Endothelial cell of umbilical vein (primary cell): ENCODE measurements at places on chromosomes 7 and 10. TPM values are rescaled to one million over a fixed set of nuclear protein-coding genes. Genes with fewer than 3 reads are reported as not detected.

Gene GBF1
- 20.3 and 26.0 TPM in 2 replicates for polyA plus RNA-seq

Gene NCF1
- polyA plus RNA-seq = 0.08 TPM in 1 of 2 replicates, not detected in the other

- DNase-seq = no peak
These were observed 9.5 kb upstream of the TCERG1L start for GRCh38 chr10:131320860-131321604.

DNA sequence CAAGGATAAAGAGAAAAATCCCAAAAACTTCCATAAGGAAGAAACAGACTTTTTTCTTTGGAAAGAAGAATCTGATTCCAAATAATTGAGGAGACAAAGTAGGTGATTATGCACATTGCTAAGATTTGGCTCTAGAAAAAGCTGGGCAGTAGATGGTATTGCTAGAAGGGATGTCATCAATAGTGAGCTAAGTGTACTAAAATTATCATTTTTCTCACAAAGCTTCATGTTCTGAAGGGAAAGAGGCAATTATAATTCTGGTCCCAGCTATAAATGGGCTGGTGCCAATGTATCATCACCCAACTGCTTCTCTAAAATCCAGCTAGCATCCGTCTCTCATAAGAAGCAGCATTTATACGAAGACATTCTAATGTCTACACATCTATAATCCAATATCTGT is 23.9 kb downstream of the STEAP1 start:
- DNase-seq = no peak

Gene LIPM
- not detected in 2 replicates for polyA plus RNA-seq

DNA sequence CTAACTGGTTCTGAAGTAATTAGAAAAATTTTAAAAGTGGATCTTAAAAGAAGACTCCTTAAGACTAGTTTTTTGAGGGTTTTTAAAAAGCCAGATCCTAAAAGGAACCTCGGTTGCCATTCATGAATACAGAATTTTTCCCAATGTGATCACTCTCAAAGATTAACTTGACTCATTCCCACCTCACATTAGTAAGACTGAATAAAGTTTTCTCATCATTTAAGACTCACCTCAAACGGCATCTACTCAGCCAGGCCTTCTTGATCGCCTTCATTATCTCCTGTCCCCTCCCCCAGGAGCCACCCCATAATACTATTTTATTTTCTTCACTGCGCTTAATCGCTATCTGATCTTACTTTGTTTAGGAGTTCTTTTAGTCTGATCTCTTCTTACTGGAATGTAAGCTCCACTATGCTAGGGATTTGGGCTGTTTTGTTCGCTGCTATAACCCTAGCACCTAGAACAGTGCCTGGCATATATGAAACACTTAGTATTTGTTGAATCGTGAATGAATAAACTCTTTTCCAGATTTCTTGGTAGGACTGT is 55.9 kb upstream of the PCGF5 start:
- no peak for DNase-seq

GRCh38 chr7:133233142-133233541 is 19.7 kb upstream of the EXOC4 start:
- no peak for DNase-seq

Gene ZWINT
- polyA plus RNA-seq = 35.4 and 42.8 TPM in 2 replicates

DNA sequence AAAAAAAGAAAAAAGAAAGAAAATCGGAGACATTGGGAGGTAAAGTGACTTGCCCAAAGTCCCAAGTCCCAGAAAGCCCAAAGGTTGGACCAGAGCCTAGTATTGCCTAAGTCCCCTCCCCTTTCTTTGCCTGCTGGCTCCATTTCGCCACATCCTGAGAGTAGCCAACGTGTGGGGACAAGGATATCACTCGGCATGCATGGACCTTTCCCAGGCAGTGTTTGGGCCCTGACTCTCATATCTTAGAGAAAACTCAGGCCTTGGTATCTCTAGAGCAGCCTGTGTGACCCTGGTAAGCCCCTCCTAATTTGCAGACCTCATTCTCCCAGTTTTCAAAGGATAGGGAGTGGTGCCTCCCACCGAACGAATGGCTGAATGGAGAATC is 294.2 kb upstream of the ZMIZ1 start:
- DNase-seq = no peak

Gene TAS2R38
- polyA plus RNA-seq = not detected in 2 replicates

- DNase-seq = no peak
These were observed 71.0 kb downstream of the MKI67 start for GRCh38 chr10:128055061-128055868.

DNA sequence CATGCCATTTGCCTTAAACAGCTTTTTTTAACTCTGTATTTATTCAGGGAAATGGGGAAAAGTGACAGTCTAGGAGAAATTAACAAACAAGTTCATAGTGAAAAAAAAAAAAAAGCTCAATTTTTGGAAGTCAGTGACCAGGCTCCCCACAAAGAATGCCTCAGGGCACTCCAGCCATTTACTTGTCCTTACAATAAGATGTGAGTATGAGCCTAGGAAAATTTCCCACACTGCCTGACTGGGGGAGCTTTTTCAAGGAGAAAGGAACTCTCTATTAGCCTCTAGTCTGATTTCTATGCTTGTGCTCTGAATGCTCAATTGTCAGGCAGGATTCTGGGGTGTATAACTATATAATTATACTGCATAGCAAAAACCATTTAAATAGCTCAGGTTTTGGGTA is 74.9 kb upstream of the NRBF2 start:
- DNase-seq = no peak

DNA sequence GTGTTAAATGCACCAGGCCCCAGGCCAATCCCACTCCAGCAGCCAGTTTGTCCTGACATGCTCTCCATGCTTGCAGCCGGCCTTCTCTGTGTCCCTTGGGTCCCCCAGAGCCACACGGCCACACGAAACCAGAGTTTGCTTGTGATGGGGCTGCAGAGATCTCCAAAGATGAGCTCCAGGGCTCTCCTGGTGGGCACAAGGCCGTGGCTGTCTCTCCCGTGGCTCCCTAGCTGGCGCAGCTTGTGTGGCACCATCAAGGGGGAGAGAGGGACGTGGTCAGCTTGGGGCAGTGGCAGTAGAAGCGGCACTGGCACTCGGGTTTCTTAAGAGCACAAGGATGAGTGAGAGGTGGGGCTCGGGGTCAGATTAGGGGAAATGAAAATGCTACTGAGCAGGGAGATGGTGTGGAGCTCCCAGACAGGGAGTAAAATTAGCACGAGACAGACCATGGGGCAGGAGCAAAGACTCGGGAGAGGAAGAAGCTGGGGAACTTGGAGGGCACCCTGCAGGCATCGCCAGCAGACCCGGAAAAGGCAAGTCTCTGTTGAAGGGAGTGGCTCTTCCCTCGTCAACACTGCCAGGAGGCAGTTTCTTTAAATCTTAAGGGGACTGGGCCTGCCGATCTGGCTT is 572.5 kb upstream of the FOXK1 start:
- DNase-seq = no peak

Gene DDC
- polyA plus RNA-seq = not detected in 2 replicates

GRCh38 chr7:14016950-14017349 is 27.5 kb upstream of the ETV1 start:
- DNase-seq = no peak

DNA sequence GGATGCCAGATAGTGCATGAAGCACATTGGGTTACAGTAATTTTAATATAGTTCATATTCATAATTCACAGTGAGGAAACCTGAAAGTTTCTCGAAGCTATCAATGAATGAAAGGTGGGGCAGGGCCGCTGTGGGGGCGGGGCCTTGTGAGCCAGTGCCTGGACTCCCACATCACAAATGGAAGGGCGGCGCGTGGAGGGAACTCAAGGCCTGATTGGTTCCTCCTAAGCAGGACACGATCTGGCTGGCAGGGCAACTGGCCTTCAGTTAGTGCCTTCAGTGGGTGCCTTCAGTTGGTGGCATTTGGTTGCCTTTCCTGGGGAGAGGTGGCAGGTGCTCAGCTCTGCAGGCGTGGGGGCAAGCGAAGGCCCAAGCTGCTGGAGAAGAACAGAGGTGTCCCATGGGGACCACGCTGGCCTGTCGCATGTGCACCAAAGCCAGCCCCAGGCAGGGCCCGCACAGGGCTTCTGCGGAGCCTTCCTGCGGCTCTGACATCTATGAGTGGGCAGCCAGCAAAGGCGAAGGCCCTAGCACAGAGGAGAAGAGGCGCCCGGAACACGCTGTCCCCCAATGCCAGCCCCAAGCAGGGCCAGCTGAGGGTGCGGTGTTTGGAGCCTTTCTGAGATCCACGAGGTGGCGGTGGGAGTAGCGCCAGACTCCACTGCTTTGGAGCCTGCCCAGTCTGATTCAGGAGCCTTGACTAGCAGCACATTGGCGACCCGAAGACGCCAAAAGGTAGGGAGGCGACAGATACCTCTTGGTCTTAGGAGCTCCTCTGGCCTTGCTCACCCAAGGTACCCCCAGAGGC is 118.0 kb upstream of the PDSS1 start:
- DNase-seq = no peak

DNA sequence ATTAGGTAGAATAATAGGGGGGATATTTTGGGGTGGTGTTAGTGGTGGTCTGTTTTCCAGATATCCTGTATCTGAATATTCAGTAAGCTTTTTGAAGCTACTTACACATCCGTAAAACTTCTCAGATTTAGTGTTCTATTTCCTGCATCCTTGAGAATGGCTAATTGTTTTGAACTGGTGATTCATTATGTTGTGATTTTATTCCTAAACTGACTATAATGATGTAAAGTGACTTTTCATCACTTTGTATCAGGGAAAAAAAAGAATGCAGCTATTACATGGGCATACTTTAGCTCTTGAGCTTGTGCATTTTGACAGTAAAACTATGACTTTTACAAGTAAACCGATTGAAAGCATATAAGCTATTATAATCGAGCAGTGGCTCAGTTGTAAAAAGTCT is 18.2 kb downstream of the WAC start:
- DNase-seq = peak; percentile 62

Gene HTR7
- 0.01 TPM in 1 of 2 replicates, not detected in the other for polyA plus RNA-seq

- DNase-seq = no peak
These were observed 528.9 kb downstream of the MAGI2 start for GRCh38 chr7:78924581-78924980.

DNA sequence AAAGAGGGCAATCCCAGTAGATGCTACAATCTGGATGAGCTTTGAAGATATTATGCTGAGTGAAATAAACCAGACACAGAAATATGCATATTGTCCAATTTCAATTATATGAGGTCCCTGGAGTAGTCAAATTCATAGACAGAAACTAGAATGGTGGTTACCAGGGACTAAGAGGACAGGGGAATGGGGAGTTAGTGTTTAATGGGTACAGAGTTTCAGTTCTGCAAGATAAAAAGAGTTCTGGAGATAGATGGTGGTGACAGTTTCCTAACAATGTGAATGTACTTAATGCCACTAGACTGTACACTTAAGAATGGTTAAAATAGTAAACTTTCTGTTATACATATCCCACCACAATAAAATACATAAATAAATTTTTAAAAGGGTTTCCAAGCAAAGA is 236.6 kb downstream of the ELMO1 start:
- no peak for DNase-seq

Gene TWIST1
- not detected in 2 replicates for polyA plus RNA-seq

Gene FAM170B
- polyA plus RNA-seq = not detected in 2 replicates

DNA sequence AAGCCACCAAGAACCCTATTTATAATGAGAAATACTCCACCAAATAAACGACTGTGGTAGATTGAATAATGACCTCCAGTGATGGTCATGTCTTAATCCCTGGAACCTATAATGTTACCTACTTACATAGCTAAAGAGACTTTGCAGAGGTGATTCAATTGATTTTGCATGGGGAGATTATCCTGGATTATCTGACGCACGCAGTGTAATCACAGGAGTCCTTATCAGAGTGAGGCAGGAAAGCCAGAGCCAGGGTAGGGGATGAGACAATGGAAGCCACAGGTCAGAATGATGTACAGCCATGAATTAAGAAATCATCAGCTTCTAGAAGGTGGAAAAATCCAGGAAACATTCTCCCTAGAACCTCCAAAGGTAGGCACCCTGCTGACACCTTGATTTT is 286.4 kb upstream of the SP4 start:
- DNase-seq = no peak

DNA sequence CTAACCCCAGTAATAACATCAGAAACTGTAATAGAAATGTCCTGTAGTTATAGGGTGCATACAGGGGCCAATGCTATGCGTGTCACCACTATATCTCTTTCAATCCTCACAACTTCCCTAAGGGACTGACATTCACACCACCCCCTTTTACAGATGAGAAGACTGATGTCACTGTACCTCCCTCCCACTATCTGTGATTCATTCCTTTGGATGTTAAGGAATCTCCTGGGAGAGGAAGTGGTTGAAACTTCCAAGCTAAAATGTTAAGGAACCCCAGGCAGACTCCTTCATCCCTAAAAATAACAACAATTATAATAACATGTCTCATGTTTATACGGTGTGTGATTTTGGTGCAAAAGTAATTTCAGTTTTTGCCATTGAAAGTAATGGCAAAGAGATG is 5.4 kb downstream of the COL13A1 start:
- DNase-seq = peak; percentile 30

DNA sequence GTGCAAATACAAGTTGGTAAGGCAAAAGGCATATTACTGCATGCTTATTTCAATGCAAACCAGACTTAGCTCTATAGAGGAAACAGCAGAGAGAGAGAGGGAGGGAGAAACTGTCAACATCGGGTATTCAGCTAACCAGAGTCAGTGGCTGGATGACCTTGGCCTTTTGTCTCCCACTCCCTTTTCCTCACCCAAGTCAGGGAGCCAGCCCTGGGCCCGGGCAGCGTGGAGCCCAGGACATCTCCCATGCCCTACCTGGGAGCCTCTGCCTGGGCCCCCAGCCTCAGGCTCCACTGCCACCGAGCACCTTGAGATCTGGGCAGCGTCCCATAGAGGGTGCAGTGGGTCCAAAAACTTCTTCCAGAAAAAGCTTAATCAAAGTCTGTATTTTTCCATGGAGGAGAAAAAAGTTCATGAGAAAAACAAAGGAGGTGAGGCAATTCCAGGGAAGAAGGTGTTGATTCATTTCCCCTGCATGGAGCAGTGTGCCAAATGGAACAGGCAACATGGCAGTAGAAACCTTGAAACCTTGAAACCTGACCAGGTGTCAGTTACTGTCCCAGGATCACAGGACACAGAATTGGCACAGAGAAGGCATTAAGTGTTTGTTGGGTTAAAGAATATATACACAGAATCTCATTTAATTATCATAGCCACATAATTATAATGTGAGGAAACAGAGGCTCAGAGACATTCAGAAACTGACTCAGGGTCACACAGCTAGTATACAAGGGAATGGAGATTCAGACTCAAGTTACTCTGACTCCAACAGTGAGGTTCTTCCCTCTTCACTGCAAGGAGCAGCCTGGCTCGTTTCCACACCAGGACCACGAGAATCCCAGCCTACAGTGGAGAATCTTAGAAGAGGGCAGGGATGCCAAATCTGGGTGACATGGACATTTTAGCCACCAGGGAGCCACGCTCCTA is 5.8 kb upstream of the NCOA4 start:
- DNase-seq = peak; percentile 60

GRCh38 chr10:15341502-15342128 is 29.5 kb downstream of the FAM171A1 start:
- DNase-seq = peak; percentile 42

GRCh38 chr10:132918617-132919373 is 23.6 kb downstream of the CFAP46 start:
- DNase-seq = no peak

GRCh38 chr10:117929327-117930067 is 117.2 kb downstream of the RAB11FIP2 start:
- DNase-seq = no peak
